Heart right ventricle (tissue), 16 donors: ENCODE measurements at places on chromosomes 3 and 15. TPM values are rescaled to one million over a fixed set of nuclear protein-coding genes. Genes with fewer than 3 reads are reported as not detected.
A peak's percentile ranks its signal among the peaks of the same experiment; 100 is the strongest.

DNA sequence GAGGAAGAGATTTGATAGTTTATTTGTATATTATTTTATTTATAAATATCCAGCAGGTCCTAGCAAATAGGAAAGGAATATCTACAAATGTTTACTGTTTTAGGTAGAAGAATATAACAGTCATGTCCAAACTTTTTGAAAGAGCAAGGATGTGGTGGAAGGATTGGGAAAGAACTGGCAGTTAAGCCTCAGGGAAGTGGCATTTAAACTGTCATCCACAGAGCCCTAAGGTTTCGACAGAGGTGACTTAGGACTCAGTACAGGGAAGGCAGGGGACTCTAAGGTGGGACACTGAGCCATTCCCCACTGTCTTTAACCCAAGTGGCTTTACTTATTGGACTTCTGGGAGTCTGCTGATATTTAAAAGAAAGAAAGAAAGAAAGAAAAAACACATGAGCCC lies 11.8 kb upstream of the TMEM87A start:
- H3K4me3 ChIP-seq, result no peak overlapping the region
- H3K27me3 ChIP-seq, result no peaks in the 10 kb centered on the region
- peaks cover 98% of the 10 kb centered on the region for H3K36me3 ChIP-seq
- H3K27ac ChIP-seq, result no peak overlapping the region
- no peak for DNase-seq

DNA sequence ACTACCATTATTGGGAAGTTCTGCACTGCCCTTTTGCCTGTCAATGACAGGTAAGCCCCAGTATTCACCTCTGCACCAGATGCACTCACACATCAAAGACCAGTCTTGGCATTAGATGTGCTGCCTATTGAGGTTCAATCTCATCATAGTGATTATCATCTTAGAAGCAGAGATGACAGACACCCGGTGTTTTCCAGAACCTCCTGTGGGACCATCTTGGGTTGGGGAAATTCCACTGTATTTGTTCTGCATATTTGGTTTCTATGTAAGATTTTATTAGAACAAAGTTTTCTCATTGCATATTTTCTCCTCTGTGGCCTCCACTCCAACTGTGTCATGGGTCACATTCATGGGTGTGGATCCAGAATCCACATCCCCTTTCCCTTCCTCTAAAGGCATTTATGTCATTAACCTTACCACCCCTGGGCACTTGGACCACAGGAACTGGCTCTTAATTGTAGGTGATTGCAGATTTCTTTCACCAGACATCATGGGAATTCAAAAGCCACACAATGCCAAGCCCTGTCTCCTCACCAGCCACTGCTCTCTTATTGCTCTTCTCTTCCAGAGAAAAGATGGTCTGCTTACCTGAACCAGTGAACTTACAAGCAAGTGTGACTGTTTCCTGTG lies 31.2 kb downstream of the PLA1A start:
- DNase-seq, result no peak
- H3K4me3 ChIP-seq, result no peak overlapping the region
- H3K27ac ChIP-seq, result peak overlapping the region; percentile 47
- H3K4me1 ChIP-seq, result peaks cover 8% of the 10 kb centered on the region
- no peaks in the 10 kb centered on the region for H3K36me3 ChIP-seq
- no peaks in the 10 kb centered on the region for H3K27me3 ChIP-seq

DNA sequence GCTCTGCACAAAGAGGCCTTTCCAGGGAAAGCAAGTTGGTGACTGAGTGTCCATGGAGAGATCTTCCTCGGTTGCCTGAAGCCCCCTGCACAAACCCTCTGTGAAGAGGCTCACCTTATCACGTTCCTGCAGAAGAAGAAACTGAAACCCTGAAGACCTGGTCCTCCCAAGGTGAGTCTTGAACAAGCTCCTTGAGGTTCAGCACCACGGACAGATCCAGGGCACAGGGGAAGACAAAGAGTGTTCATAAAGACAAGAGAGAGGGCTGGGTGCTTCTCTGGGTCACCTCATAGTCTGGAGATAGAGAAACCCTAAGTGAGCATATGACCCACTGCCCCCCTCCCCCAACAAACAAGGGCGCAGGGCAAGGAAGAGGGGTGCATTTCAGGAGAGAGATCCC lies 21.7 kb upstream of the TBC1D21 start:
- DNase-seq, result no peak
- no peaks in the 10 kb centered on the region for H3K36me3 ChIP-seq
- peaks cover 4% of the 10 kb centered on the region for H3K4me1 ChIP-seq
- no peak overlapping the region for H3K4me3 ChIP-seq
- no peaks in the 10 kb centered on the region for H3K27me3 ChIP-seq
- no peak overlapping the region for H3K27ac ChIP-seq

DNA sequence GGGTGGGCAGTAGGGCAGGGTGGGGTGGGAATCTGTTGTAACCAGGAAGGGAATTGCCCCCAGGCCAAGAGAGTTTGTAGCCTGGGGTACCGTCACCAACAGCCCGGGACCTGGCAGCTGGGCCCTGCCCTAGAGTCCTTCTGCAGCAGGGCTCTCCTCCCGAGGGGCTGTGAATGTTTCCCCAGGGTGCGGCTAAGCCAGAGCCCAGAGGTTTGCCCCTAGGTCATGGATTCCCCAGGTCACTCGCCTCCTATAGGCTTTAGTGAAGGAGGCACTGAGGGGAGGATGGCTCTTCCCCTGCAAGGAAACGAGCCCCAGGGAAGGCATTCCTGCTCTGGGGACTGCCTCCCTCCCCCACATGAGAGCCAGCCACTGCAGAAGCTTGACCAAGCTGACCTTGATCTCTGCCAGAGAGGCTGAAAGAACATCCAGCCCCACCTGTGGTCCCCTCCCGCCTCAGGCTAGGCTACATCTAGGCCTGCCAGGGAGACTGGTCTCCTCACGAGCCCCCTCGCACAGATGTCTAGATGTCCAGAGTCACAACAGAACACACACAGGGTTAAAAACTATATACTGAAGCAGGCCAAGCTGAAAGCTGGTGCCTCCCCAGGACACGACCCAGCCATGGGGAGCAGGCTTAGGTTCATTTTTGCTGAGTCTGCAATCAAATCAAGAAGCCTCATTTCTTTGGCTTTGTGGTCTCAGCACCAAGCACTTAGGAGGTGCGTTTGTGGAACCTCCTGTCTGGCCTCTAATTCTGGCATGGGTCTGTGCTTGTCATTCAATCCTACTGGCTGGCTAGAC lies 69.1 kb upstream of the TAMM41 start:
- no peak overlapping the region for H3K4me3 ChIP-seq
- H3K36me3 ChIP-seq, result no peaks in the 10 kb centered on the region
- H3K27me3 ChIP-seq, result peaks cover 4% of the 10 kb centered on the region
- no peaks in the 10 kb centered on the region for H3K4me1 ChIP-seq
- no peak for DNase-seq

DNA sequence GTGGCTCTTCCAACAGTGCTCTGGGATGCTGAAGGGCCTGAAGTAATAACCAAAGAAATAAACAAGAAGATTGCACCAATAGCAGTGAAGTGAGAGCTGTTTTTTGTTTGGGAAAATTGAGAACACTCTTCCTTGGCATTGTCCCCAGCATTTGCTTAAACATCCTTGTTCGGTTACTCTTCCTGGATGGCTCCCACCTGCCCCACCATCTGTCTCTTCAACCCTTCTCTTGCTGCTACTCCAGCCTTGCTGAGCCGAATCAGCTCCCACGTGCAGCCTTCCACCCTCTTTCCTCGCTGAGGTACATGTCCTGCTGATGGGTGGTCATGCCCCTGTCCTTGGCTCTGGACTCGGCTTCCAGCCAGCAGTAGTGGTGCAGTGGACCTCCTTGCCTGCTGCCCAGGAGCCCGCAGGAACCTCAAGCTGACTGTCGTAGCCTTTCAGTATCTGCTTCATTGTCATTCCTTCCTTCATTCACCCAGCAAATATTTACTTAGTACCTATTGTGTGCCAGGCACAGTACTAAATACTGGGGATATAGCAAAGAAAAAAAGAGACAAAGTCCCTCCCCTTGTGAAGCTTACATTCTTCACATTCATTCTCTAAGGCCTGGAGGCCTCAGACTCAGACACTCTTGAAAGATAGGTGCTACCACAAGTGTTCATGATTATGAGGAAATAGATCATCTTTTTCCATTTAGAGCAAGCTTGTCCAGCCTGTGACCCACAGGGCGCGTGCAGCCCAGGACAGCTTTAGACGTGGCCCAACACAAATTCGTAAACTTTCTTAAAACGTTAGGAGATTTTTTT lies 17.1 kb upstream of the VILL start:
- H3K27me3 ChIP-seq, result no peaks in the 10 kb centered on the region
- H3K27ac ChIP-seq, result no peak overlapping the region
- no peaks in the 10 kb centered on the region for H3K36me3 ChIP-seq
- DNase-seq, result no peak
- no peak overlapping the region for H3K4me3 ChIP-seq

GRCh38 chr3:149382101-149382467 lies 4.6 kb upstream of the TM4SF1 start:
- no peak for DNase-seq
- peaks cover 49% of the 10 kb centered on the region for H3K4me1 ChIP-seq
- H3K36me3 ChIP-seq, result no peaks in the 10 kb centered on the region
- H3K27ac ChIP-seq, result no peak overlapping the region
- H3K27me3 ChIP-seq, result no peaks in the 10 kb centered on the region
- no peak overlapping the region for H3K4me3 ChIP-seq

- H3K27me3 ChIP-seq, result no peaks in the 10 kb centered on the region
- H3K36me3 ChIP-seq, result no peaks in the 10 kb centered on the region
Observed at GRCh38 chr3:5766848-5767247, 579.3 kb downstream of the EDEM1 start.

DNA sequence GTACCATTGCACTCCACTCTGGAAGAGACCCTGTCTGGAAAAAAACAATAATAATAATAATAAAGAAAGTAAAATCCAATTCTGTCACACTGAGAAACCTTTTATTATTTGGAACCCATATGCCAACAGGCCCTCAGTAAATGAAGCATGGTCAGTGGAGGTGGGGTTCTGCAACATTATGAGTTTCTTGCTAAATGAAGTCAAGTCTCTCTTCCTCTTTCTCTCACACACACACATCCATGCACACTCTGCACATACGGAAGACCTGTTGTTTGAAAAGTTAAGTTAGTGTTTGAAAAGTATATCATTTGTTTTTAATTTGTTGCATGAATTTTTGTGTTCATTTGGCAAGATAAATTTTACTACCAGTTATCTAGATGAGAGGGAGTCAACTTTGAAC lies 27.8 kb downstream of the GAP43 start:
- H3K4me1 ChIP-seq, result no peaks in the 10 kb centered on the region
- DNase-seq, result no peak
- no peak overlapping the region for H3K27ac ChIP-seq
- H3K36me3 ChIP-seq, result no peaks in the 10 kb centered on the region
- H3K27me3 ChIP-seq, result no peaks in the 10 kb centered on the region

GRCh38 chr15:66019826-66020398 lies 150.6 kb downstream of the RAB11A start:
- H3K4me3 ChIP-seq, result no peak overlapping the region
- no peak overlapping the region for H3K27ac ChIP-seq
- peaks cover 16% of the 10 kb centered on the region for H3K27me3 ChIP-seq
- no peaks in the 10 kb centered on the region for H3K4me1 ChIP-seq

GRCh38 chr3:53193466-53194209 lies 32.6 kb downstream of the PRKCD start:
- no peak for DNase-seq
- H3K4me1 ChIP-seq, result peaks cover 34% of the 10 kb centered on the region
- H3K27me3 ChIP-seq, result no peaks in the 10 kb centered on the region

GRCh38 chr3:171230865-171231264 lies 204.3 kb upstream of the SLC2A2 start:
- peaks cover 12% of the 10 kb centered on the region for H3K4me1 ChIP-seq
- H3K27ac ChIP-seq, result no peak overlapping the region
- no peak overlapping the region for H3K4me3 ChIP-seq
- no peak for DNase-seq
- no peaks in the 10 kb centered on the region for H3K36me3 ChIP-seq

DNA sequence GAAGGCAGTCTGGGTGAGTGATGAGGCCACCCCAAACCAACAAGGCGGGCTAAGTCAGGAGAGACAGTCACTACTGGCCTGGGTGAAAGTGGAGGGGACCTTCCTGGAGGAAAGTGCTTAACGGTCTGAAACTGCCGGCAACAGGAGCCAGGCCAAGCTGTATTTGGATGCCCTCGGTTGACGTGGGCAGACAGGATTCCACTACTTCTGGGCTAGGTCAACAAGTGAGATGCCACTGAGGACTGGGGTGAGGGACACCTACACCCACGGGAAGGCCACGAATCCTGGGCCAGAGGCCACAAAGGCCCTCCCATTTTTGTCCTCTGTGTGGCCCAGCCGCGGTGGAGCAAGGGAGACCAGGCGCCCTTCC lies 12.3 kb downstream of the SPTBN5 start:
- H3K4me1 ChIP-seq, result peaks cover 25% of the 10 kb centered on the region
- H3K27ac ChIP-seq, result no peak overlapping the region
- no peak overlapping the region for H3K4me3 ChIP-seq

DNA sequence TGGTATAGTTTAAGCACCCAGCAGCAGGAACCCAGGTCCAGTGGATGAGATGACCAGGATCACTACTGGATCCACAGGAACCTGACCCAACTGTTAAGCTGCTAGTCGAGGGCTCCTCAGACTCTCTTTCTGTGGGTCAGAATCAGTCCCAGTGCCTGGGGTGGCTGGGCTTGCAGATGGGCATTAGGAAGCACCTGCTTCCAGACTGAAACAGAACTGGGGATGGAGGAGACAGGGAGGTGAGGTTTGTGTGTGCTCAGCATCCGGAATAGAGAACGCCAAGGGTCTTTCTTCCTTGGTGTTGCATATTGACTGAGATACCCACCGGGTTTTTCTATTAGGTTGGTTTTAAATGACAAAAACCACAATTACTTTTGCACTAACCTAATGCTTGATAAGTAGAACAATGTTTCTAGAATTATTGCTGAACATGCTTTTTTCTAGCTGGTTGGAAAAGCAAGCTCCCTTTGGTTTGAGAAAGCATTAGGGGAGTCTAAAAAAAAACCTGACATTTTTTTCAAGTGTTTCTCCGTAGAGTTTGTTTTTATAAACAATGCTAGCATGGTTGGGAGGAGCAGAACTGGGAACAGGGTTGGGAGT lies 779 bp downstream of the ST3GAL6 start:
- H3K4me3 ChIP-seq, result no peak overlapping the region
- DNase-seq, result no peak
- H3K36me3 ChIP-seq, result no peaks in the 10 kb centered on the region
- H3K27ac ChIP-seq, result peak overlapping the region; percentile 57
- peaks cover 98% of the 10 kb centered on the region for H3K4me1 ChIP-seq

DNA sequence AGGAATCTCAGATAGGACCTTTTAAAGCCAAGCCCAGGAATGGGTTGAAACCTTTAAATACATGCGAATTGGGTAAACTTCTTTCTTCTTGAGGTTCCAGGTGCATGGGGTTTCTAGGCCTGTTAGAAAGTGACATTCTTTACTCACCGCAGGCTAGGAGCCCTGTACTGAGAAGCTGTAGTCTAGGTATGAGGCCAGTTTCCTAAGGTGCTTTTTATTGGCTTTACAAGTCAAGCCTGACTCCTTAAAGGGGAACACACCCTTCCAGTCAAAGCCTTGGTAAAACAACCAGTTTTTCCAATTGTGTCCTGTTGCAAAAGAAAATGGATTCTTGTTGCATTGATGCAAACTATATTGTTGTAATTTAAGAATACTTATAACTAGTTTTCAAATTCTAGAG lies 76.1 kb upstream of the ATP11B start:
- peaks cover 14% of the 10 kb centered on the region for H3K4me1 ChIP-seq
- no peaks in the 10 kb centered on the region for H3K27me3 ChIP-seq
- no peak overlapping the region for H3K27ac ChIP-seq
- H3K4me3 ChIP-seq, result no peak overlapping the region

The PRTG gene
- total RNA-seq, result 0.46 TPM

The CDHR4 gene
- total RNA-seq, result not detected

The PIGZ gene
- total RNA-seq, result 6.0 TPM

The CX3CR1 gene
- total RNA-seq, result 1.7 TPM

The GCSAM gene
- not detected for total RNA-seq

The FEZF2 gene
- not detected for total RNA-seq

The KNG1 gene
- 0.42 TPM for total RNA-seq

The NR1I2 gene
- total RNA-seq, result 0.21 TPM

The SYNPR gene
- total RNA-seq, result 0.44 TPM

The EPHB1 gene
- total RNA-seq, result 2.2 TPM

The COMMD4 gene
- total RNA-seq, result 36.1 TPM
